ENCODE measurements at places on chromosomes 3 and 15.

DNA sequence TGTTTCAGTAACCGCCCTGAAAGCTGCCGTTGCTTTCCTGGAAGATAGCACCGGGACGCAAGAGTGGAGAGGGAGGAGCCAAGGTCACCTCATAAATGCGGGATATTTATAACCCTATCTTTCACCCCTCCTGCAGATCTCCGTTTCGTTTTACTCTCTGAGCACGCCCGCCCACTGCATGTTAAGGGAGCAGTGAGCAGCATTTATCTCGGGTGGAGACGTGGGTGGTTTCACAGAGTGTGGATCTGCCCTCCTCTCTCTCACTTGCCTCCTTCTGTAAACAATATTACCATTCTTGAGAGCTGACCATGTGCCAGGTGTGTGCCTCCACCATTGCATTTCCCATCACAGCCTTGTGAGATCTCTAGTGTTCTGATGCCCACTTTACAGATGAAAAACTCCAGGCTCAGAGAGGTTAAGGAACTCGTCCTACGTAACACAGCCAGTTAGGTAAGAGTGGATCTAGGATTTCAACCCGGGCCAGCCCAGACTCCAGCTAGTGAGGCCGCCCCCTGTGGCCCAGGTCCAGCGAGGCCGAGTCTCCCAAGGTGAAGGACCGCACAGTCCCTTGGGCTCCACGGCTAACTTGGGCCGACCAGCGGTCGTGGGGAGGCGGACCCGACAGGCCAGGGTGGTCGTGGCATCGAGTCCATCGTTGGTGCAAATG lies 16.9 kb upstream of the SEMA4B start:
- no peak for DNase-seq

GRCh38 chr15:96703091-96703490 lies 372.6 kb downstream of the NR2F2 start:
- DNase-seq = no peak

DNA sequence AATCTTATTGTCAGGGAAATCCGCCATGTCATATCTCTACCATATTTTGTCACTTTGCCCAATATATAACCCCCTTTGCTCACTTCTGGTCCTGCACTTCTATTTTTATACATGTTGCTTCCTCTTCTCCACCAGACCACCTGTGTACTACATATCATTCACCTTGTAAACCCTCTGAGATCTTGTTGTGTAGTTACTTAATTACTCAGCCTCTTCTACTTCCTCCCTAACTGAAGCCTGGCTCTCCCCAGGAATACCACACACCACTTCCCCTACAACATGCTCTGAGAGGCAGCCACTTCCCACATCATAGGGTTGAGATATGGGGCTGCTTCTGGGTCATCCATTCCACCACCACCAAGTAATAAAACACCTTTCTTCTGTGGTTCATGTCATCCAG lies 10.0 kb downstream of the HEXA start:
- no peak for DNase-seq

GRCh38 chr3:41001556-41001955 lies 197.7 kb upstream of the CTNNB1 start:
- no peak for DNase-seq

GRCh38 chr15:55221090-55222011 lies 24.6 kb upstream of the RSL24D1 start:
- no peak for DNase-seq

GRCh38 chr3:149898771-149899170 lies 71.9 kb downstream of the PFN2 start:
- DNase-seq = no peak

DNA sequence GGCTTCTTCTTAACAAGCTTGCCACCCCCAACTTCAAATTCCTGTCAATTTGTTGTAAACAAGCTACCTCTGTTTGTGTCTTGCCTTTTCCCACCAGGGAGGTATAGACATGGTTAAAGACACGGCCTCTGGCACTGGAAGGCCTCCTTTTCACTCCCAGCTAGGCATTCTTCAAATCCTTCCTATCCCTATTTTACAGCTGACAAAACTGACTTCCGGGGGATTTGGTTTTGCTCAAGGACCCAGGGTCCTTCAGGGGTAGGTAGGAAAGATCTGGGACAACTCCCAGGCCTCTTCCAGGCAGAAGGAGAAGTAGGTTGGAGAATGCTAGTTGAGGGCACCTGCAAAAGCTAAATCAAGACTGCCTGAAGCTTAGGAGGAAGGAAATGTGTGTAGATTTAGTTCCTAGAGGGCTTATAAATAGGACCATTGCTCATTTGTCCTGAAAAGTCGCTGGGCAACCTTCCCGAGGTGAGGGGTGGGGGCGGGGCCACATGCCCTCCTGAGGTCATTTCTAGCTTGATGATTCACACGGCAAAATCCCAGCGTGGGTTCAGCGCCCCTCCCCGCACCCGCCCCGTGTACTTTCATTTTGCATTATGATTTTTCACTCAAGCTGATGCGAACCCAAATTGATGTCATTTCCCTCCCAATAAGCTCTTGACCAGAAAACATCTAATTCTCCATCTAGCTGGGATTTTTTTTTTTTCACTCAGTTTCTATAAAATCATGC lies 365.5 kb downstream of the SHQ1 start:
- peak; percentile 44 for DNase-seq

GRCh38 chr3:194900854-194901522 lies 215.3 kb downstream of the FAM43A start:
- DNase-seq = no peak

GRCh38 chr3:101998256-101998926 lies 149.1 kb downstream of the NFKBIZ start:
- no peak for DNase-seq

DNA sequence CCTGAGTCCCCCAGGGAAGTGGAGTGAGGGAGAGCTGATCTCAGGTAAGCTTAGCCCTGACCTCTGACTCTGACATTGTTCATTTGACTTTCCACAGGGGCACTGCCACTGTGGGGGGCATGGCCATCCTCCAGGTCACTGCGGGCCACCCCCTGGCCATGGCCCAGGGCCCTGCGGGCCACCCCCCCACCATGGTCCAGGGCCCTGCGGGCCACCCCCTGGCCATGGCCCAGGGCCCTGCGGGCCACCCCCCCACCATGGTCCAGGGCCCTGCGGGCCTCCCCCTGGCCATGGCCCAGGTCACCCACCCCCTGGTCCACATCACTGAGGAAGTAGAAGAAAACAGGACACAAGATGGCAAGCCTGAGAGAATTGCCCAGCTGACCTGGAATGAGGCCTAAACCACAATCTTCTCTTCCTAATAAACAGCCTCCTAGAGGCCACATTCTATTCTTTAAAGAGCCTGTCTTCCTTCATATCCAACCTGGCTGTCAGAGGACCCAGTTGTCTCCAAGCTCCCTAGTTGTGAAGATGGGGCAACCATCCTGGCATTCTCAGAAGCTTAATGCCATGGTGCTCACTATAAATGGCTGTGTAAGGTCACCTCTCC lies 1.9 kb upstream of the DISP2 start:
- no peak for DNase-seq

GRCh38 chr3:62365391-62366125 lies 7.8 kb downstream of the FEZF2 start:
- no peak for DNase-seq

DNA sequence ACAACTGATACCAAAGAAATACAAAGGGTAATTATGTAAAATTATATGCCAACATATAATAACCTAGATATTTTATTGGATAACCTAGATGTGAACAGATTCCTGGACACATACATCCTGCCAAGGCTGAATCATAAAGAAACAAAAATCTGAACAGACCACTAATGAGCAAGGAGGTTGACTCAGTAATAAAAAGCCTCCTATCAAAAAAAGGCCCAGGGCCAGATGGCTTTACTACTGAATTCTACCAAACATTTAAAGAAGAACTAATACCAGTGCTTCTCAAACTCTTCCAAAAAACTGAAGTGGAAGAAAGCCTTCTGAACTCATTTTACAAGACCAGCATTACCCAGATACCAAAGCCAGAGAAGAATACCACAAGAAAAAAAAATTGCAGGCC lies 32.4 kb downstream of the THBS1 start:
- no peak for DNase-seq

DNA sequence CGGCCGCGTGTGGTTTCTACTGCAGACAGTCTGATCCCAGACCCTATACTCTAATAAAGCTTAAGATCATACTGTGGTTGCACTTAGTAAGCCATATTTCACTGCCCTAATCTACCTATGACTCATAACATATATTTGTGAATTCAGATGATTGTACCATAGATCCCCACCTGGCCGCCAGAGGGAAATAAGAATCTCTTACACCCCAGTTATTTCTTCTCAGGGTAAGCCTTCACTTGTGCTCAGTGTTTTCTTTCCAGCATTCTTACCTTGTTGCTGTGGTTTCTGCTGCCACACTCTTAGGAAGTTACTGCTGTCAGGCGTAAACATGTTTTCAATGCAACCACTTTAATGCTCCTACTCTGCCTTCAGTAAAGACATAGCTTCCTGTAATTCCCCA lies 105.9 kb downstream of the B3GALNT1 start:
- no peak for DNase-seq

- no peak for DNase-seq
These were observed 138.5 kb upstream of the HES1 start for GRCh38 chr3:193997228-193998122.

DNA sequence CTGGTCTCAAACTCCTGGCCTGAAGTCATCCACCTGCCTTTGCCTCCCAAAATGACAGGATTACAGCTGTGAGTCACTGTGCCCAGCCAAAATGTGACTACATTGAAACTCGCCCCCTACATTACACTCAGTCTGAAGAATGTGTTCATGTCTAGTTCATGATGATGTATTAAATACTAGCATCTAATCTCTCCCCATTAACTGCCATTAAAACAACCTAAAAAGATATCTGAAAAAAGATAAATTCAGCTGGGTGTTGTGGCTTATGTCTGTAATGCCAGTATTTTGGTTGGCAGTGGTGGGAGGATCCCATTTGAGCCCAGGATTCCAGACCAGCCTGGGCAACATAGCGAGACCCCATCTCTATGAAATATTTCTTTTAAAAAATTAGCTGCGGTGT lies 159.4 kb downstream of the PCCB start:
- DNase-seq = no peak

DNA sequence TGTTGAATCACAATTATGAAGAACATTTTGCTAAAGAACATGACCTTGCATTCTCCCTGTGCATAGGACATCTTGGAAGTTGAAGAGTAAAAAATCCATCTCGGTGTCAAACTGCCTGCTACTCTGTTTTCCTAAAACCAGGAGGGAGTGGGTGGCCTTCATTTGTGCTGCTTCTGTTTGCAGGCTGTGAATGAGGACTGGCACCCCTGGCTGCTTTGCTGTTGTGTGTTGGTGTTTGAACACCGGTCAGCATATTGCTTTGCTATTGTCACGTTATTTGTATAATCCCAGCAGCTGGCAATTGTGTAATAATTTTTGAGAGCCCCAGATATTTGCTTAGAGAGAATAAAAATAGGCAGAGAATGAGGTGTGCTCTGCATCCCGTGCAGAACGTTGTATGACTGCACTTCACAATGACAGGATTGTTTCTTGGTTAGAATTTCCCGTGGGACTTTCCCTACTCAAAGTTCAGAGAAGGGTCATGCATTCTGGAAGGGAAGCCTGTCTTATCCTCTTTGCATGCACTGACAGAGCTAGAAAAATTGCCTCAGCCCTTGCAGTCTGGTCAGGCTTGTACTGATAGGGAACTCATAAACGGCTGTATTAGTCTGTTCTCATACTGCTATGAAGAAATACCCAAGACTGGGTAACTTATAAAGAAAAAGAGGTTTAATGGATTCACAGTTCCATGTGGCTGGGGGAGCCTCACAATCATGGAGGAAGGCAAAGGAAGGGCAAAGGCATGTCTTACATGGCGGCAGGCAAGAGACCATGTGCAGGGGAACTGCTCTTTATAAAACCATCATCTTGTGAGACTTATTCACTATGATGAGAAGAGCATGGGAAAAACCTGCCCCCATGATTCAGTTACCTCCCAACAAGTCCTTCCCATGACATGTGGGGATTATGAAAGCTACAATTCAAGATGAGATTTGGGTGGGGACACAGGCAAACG lies 16.3 kb downstream of the SV2B start:
- DNase-seq = no peak

DNA sequence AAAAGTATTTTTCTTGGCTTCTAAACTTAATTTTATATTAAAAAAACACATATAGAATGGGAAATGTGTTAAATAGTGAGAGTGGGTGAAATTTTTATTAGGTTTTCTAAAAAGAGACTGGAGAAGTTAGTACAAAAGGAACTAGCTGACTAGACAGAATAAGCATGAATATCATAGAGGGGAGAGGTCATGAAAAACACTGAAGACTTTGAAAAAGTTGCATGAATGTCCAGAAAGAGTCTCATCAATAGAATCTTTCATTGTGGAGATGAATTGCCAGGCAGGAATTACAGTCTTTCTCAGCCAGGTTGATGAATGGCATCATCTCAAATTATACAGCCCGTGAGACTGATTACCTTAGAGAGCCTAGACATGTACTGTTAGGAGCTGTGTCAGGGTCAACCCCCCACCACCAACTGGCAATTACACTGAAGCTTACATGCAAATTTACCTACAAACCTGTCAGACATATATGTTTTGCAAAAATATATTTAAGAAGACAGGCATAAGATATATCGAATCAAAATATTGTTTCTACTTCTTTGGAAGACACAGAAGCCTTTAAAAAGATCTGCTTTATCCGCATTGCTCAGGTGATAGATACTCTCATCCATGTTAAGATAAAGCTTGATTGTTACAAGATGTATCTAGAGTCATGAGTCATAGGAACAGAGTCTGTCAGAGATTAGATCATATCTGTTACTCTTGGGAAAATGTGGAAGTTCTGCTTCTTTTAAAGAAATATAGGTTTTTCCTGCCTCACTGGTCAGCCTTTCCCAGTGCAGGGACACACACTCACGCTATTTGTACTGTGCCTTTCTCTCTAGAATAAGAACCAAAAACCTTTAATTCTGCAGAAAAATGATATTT lies 34.8 kb upstream of the PFN2 start:
- no peak for DNase-seq

DNA sequence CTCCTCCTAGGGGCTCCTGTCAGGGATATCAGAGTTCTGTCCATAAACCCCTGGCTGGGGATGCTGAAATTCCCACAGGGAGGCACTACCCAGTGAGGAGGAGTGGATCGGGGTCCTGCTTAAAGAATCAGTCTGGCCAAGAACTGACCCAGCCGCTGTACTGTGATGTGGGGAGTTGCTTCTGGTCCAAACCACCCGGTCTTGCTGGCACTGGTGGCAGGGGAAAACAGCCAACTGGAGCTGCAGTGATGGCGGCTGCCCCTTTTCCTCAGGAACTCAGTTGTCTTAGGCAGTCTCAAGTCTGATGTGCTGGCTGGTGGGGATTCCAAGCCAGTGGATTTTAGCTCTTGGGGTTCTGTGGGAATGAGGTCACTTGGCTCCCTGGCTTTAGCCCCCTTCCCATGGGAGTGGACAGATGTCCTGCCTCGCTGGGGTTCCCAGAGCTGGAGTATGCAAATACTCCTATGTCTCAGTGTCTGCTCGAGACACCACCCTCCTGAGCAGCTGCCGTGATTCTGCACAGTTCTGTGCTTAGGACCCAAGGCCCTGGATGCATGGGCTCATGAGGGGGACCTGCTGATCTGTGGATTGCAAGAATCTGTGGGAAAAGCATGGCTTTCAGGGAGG lies 97.1 kb downstream of the SLC25A26 start:
- DNase-seq = no peak

GRCh38 chr3:149585401-149585726 lies 72.5 kb downstream of the WWTR1 start:
- DNase-seq = no peak
